Fibroblast of skin of scalp (primary cell): ENCODE measurements at places on chromosomes 2 and 18.

- DNase-seq, result no peak
These were observed 82.6 kb downstream of the SP100 start for GRCh38 chr2:230498506-230499107.

GRCh38 chr2:10008809-10009176 is 34.6 kb upstream of the KLF11 start:
- no peak for DNase-seq

DNA sequence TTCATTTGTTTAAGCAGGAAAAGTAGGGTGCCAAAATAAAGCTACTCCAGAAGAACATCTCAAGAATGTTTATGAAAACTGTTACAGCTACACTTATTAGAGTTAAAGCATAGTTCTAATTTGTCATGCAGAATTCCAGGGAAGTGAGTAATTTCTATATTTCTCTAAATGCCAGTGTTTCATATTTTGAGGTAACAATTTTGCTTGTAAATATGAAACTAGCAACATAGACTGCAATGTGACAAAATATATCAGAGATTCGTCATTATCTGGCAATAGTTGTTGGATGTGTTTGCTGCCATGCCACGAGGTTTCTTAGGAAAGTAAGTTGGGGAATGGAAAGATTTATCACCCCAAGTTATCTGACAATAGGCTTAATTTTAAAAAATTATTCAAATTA is 424.1 kb upstream of the ZEB2 start:
- peak; percentile 91 for DNase-seq

GRCh38 chr2:9222893-9223287 is 16.3 kb downstream of the ASAP2 start:
- DNase-seq, result no peak

DNA sequence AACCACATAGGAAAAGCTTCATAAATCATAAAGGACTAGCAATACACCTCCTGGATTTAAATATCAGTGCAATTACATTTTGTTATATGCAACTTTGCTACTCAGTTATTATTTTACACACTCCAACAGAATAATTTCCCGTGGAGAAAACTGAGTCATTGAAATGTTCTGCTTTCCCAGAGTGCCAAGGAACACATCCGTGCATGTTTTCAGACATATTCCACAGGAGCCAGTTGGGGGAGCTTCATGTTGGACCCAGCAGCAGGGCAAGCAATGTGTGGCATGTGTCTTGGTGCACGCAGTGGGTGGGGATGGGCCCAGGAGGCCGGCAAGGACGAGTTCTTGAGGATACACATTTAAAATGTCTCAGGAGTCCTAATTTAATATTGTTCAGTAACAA is 14.4 kb upstream of the SMIM21 start:
- DNase-seq, result peak; percentile 86

DNA sequence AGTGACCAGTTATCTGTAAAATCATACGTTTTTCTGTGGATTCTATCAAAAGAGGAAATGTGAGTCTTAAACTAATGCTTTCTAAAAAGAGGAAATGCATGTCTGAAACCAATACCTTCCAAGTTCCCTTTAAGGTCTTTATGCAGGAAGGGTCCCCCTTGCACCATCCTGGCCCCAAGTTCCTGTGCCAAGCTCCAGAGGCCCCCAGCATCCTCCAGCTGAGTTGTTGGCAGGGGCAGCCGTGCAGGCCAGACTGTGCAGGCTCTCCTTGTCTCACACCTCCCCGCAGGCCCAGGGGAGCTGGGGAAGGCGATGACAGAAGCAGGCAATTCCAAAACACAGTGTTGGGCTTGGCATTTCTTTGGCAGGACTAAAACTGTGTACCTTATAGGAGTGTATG is 39.2 kb downstream of the DPYSL5 start:
- no peak for DNase-seq

DNA sequence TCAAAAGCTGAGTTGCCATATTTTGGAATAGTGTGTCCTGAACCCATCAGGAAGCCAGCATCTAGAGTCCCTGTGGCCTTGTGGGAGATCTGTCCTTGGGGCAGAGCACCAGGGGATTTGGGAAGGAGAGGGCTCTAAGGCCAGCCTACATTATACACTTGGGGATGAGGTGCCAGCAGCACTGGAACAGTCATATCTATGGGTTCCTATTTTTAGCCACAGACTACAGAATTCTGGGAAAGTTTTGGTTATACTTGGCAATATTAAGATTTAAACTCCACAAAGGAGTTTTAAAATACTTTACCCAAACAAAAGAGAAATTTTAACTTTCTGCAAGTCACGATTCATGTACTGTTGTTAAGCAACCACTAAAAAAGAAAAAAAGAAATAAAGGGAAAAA is 405.7 kb upstream of the MMADHC start:
- no peak for DNase-seq

DNA sequence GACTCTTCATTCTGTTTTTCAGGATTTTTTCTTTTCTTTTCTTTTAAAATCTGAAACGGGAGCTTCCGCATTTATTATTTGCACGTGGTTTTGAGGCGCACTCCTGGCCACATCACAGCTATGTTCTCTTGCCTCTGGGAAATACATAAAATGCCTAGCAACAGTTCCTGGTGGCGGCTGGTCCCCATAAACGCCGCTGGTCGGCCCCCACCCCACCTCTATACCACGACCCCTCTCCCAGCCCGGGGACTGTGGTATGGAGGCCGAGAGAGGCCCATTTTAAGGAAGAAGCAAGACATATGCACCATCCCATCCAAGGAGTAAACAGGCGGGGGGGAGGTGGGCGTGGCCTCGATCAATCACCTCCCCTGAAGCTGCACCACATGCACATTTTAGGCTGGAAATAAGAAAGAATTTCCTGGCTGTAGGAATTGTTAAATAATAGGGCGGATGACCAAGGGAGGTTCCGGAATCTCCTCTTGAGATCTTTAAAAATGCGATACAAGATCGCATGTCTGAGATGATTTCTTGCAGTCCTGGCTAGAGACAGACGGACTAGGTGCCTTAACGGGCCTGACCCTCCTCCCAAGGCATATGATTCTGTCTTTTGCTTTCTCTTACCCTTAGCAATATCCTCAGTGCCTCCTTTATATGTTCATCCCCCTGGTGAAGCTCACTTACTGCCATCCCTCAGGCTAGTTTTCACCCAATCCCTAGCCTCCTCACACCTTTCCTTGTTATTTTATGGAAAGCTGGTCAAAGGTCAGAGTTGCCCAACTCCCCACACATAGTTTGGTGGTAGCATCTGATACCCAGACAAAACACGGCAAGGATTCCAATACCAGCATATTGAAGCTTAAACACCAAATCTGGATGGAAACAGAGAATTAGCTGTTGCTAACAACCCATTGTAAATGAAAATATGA is 82.4 kb downstream of the BCL2 start:
- DNase-seq, result no peak

GRCh38 chr18:3388980-3389379 is 61.0 kb upstream of the TGIF1 start:
- DNase-seq, result no peak

- DNase-seq, result no peak
These were observed 129.7 kb downstream of the BARD1 start for GRCh38 chr2:214679736-214680135.
